ENCODE measurements at places on chromosomes 12 and 14. TPM values are rescaled to one million over a fixed set of nuclear protein-coding genes. Genes with fewer than 3 reads are reported as not detected.

The SLC25A47 gene
- total RNA-seq: not detected

DNA sequence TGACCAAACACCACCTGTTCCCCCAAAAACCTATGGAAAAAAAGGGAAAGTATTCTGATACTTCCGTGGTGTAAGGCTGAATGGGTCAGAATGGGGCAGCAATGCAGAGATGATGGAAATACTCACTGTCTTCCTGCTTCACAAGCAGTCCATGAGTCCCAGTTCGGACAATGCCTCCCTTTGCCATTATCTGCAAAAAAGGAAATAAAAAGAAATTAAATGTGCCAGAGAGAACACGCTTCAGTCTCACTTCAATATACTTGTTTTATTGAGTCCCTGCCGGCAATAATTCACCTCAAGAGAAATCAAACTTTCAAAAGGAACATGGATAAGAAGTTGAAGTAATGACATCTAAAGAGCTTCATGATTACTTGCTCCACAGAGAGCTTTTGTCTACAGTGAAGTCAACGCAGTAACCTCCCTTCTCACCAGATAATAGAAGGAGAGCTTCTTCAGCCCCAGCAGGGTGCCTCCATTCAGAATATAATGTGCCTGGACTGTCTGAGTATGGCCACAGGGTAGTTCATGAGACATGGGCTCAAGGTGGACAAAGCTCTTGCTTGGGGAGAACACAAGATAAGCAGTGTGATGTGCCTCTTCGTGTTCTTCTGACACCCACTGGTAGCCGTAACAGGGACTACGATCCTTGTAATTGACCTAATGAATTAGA is 14.6 kb downstream of the A2M start:
- H3K4me1 ChIP-seq: no peaks in the 10 kb centered on the region
- no peak for DNase-seq
- H3K27ac ChIP-seq: no peak overlapping the region
- no peaks in the 10 kb centered on the region for H3K36me3 ChIP-seq

DNA sequence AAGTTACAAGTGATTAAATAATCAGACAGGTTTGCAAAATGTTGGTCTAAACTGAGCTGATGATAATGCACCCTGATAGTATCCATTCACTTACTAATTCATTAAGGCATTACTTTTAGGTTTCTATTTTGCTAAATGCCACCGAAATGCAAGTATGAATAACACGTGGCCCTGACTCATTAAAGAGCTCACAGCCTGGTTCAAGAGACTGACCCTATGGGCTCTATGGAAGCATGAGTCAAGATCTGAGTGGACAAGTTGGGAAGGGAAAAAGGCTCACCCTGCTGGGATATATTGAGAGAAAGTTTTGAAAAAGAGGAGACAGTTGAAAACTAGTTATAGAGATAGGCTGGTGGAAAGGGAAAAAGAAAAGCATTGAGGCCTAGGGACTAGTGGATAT is 14.8 kb upstream of the LRRC9 start:
- H3K27ac ChIP-seq: no peak overlapping the region
- H3K36me3 ChIP-seq: no peaks in the 10 kb centered on the region
- H3K4me3 ChIP-seq: no peak overlapping the region
- peak; percentile 22 for DNase-seq

DNA sequence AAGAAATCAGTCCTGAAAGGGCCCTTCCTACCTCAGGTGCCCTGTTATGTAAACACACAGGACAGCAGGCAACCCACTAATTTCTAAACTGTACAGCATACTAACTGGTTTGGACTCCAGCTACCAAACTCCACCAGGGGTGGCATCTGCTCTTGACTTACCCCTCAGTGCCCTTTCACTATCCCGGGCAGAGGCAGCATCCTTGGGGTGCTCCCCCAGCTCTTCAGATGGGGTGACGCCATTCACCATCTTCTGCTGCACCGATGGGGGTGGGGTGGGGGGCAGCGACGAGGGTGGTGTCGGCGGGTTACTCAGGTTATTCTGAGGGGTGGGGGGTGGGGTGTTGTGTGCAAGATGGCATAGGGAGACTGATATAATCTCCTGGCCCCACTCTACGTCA is 11.5 kb upstream of the PRKAG1 start:
- no peak overlapping the region for H3K27ac ChIP-seq
- no peaks in the 10 kb centered on the region for H3K27me3 ChIP-seq
- H3K36me3 ChIP-seq: peaks cover 25% of the 10 kb centered on the region
- no peak overlapping the region for H3K4me3 ChIP-seq

The ACSM4 gene
- total RNA-seq: not detected

DNA sequence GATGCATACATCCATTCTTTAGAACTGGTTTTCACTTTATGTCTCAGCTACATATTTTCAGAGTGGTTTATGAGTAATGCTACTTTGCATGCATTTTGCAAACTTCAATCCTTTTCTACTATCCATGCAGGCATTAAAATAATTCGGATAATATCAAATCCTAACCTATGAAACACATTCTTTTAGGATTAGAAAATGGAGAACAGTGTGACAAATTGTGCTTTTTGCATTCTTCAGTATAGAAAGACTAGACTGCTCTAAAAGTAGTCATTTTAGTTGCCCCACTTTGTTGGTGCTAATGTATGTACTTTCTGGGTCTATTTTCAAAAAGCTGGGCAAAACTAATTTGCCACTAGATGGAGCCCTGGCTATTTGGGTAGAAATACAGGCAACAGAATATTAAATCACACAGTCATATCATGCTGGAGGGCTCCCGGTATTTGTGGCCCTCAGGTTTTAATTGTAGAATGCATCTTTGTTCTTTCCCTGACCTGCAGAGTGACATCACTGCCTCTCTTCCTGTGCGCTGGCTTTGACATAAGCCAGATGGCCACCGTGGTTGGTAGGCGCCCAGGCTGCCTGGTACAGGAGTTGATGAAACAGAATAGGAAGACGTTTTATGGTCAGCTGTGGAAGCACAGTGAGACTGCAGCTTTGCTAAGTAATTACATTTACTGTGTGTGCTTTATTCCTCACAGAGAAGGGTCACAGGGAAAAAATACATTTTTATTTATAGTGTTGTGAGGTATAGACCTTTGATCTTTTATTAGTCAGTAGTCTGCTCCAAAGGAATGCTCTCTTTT is 28.1 kb downstream of the MSRB3 start:
- H3K27ac ChIP-seq: peak overlapping the region; percentile 58
- H3K4me3 ChIP-seq: no peak overlapping the region
- DNase-seq: peak; percentile 69
- H3K4me1 ChIP-seq: peaks cover 54% of the 10 kb centered on the region

GRCh38 chr12:125217308-125217707 is 152.1 kb downstream of the AACS start:
- no peak overlapping the region for H3K4me3 ChIP-seq
- no peaks in the 10 kb centered on the region for H3K4me1 ChIP-seq

The ZNF219 gene
- 15.9 TPM for total RNA-seq

DNA sequence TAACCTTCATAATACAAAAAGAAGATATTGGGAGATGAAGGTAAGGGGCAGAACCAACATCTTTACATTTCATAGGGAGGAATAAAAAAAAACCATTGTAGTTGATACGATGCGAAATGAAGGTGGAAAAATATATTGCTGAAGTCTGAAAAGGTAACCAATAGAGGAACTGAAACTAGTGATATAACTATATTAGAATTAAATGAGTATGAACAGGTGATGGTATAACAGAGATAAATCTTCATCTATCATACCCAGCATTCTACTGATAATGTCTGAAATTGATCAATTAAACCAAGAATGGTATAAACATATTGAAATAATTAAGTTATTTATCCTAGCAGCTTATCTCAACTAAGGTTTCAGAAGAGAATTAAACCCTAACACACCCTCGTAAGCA is 332.1 kb downstream of the NELL2 start:
- H3K4me3 ChIP-seq: no peak overlapping the region
- no peak for DNase-seq
- H3K36me3 ChIP-seq: no peaks in the 10 kb centered on the region
- H3K4me1 ChIP-seq: no peaks in the 10 kb centered on the region
- no peak overlapping the region for H3K27ac ChIP-seq
- H3K27me3 ChIP-seq: no peaks in the 10 kb centered on the region
